C1 segment of cervical spinal cord (tissue), 14 donors: ENCODE measurements at places on chromosomes 16 and 17.

DNA sequence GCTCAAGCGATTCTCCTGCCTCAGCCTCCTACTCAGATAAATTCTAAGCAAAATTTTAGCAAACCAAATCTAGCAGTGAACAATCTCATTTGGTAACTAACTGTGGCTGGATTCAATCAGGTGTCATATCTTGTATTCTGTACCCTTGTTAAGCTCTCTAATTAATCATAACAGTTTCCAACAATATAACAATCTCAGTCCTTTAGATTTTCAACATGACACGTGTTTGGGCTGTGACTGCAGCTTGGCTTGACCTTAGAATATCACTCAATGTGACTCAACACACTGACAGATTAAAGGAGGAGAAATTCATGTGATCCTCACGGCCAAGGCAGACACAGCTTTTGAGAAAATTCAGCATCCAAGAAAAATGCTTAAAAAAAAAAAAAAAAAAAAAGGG, 133.6 kb downstream of the BANP start:
- DNase-seq, result no peak

DNA sequence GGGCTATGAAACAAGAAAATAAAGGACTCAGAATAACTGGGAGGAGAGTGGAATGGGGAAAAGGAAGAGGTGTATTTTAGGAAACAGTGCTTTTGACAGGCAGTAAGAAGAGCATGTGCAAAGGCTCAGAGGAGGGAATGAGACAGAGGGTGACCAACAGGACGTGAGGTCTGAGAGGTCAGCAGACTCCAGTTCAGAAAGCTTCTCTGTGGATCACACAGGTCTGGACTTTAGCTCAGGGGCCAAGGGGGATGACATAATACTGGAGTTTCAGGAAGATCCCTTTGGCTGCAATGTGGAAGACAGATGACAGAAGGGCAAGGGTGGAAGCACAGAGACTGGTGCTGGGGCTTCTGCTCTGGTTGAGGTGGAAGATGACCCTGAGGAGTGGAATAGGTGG, 489.9 kb upstream of the CDH5 start:
- DNase-seq, result no peak

GRCh38 chr17:801660-802059, 19.5 kb downstream of the MRM3 start:
- no peak for DNase-seq

DNA sequence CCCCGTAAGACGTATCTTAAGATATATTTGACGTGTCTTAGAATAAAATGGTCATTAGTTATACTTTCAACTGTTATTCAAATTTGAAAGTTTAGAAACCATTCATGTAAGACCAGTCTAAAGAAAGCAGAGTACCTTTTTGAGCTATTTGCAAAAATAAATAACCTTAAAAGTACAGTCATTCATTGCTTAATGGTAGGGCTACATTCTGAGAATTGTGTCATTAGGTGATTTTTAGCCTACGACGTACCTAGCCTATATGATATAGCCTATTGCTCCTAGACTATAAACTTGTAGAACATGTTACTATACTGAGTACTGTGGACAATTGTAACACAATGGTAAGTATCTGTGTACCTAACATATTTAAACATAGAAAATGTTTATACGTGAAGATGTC, 139.2 kb downstream of the PHKB start:
- DNase-seq, result no peak

GRCh38 chr17:27949304-27949703, 56.1 kb upstream of the LYRM9 start:
- no peak for DNase-seq

- no peak for DNase-seq
These were observed 20.6 kb downstream of the ABAT start for GRCh38 chr16:8694795-8695728.

DNA sequence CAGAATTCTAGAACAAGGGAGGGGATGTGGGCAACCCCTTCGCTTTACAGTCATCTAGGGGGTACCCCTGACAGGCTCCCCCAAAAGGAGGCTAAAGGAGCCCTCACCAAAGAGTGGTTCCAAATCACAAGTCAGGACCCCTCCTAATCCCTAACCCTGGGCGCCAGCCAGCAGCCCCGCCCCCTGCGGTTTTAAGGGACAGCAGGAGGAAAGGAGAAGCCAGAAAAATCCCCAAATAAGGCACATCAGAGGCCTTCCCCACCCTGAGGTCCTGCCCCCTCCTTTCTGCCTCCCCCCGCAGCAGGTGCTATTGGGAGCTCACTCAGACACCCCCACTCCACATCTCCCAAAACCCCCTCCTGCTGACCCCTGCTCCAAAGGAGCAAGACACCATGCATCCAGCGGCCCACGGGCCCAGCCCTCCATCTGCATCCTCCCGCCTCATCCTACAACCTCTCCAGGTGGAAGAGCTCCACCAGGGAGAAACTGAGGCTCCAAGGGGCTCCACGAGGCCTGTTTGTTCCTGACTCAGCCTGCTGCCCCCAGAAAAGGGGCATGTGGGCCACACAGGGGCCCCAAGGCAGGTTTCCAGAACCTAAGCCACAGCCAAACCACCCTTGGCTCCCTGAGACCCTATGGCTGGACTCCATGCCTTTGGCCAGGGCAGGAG, 93.5 kb downstream of the GOSR1 start:
- no peak for DNase-seq

DNA sequence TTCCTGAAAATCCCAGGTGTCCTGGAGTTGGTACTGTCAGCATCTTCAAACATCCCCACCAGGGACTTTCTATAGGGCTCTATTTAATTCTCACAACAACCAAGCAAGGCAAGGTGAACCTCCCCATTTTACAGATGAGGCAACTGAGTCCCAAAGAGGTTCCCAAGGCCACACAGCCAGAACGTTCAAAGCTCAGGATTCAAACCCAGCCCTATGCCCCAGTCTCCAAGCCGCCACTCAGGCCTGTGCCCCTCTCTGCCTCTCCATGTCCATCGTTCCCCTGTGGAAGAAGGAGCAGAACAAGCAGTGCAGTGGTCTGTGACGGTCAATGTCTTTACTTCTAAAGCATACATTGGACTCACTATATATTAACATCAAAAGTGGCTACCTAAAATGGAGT, 6.1 kb downstream of the ZNF319 start:
- no peak for DNase-seq

DNA sequence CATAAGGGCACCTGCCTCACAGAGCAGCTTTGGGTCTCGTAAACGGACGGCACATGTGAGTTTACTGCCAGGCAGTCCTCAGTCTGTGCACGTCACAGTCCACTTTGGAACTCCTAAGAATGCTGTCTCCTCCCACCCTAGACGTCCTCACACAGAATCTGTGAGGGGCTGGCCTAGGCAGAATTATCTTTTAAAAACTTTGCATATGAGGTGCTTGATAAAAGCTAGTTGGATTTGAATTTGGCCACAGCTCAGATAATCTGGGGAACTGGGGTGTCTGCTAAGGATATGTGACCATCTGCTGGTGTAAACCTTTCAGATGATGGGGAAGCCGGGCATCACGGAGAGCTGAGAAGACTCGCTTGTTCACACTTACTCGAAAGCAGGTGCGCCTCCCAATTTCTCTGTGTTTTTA, 64.4 kb downstream of the METRNL start:
- DNase-seq, result no peak

GRCh38 chr17:20966870-20967269, 75.9 kb downstream of the USP22 start:
- DNase-seq, result no peak

DNA sequence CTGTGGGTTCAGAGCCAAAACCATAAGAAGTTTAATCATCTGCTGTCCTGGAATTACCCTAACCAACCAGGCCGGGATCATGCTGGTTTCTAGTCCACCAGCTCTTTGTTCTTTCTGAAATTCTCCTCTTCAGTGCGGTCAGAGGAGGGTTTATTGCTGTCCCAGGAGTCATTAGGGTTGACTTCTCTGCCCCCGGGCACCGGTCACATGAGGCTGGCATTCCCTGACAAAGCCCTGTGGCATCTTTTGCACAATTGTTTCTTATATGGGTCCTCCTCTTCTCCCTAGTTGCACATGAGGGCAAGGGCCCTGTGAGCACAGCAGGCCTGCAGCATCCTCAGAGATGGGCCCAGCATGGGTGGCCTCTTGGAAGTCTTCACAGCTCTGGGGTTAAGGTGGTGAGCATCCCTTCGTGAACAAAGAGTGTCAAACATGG, 243.9 kb downstream of the IRF8 start:
- DNase-seq, result no peak

DNA sequence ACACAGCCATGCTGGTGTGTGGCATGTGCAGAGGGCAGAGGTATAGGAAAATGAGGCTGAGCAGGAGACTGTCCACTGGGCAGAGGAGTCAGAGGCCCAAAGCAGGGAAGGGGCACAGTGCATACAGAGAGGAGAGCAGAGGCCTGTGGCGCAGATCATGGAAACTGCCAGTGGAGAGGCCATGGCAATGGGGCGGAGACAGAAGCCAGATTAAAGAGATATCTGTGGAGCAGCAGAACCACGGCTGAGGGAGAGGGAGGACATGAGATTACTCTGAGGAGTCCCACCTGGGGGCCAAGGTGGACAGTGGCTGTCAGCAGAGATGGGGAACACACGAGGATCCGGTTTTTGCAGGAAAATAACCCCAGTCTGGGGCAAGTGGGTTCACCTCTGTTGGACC, 43.3 kb downstream of the RANBP10 start:
- DNase-seq, result no peak

DNA sequence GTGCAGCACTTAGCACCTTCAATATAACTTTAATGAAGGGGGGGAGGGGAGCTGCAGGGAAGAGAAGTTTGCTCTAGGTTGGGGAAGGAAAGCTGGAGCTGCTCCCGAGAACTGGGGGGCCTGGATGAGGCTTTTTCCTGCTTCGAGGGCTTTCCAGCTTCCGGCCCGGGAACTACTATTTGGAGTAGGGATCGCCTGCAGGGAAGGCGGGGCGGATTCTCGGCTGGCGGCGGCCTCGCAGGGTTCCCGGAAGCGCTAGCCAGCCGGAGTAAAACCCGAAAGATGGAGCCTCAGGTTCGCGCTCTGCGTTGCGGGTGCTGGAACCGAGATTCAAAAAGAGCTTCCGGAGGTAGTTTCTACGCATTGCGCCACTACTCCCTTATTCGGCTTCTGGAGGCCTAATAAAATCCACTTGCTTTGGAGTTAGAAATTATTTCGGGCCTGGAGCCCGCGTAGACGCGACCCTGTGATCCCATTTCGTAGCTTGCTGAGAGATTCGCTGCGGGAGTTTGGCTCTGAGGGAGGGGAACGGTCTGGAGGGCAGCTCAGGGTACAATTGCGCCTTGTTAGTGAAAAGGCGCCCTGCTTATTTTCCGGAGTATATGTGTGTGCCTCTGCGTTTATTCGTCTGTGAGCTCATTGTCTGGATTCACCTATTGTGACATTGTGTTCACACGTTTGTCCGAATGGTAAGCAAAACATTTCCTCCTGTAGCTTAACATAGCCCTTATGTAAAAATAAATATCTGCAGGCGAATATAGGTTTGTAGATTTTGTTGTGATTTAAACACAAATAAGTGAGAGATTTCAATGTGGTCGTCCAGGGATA, 652 bp downstream of the PRAC2 start:
- no peak for DNase-seq

- no peak for DNase-seq
These were observed 961 bp downstream of the FGF11 start for GRCh38 chr17:7440113-7440833.

- no peak for DNase-seq
These were observed 11.2 kb downstream of the CA4 start for GRCh38 chr17:60160829-60161501.

GRCh38 chr16:76634847-76635697, 357.9 kb downstream of the CNTNAP4 start:
- DNase-seq, result no peak

GRCh38 chr17:82345151-82345976, 11.8 kb upstream of the SECTM1 start:
- no peak for DNase-seq
